ENCODE measurements at places on chromosomes 1 and 21.
A peak's percentile ranks its signal among the peaks of the same experiment; 100 is the strongest.

GRCh38 chr1:71252900-71253299, 172.1 kb upstream of the ZRANB2 start:
- no peak for DNase-seq

- DNase-seq, result peak; percentile 65
Measured at GRCh38 chr1:14371771-14372497, 226.6 kb upstream of the KAZN start.

DNA sequence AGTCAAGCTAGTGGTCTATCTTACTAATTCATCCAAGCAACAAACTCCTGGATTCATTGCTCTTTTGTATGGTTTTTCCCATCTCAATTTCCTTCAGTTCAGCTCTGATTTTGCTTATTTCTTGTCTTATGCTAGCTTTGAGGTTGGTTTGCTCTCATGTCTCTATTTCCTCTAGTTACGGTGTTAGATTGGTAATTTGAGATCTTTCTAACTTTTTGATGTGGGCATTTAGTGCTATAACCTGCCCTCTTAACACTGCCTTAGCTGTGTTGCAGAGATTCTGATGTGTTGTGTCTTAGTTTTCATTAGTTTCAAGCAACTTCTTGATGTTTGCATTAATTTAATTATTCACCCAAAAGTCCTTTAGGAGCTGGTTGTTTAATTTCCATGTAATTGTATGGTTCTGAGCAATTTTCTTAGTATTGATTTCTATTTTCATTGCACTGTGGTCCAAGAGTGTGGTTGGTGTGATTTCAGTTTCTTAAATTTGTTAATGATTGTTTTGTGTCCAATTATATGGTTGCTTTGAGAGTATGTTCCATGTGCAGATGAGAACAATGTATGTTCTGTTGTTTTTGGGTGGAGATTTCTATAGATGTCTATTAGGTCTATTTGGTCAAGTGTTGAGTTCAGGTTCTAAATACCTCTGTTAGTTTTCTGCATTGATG, 154.6 kb downstream of the PLPPR5 start:
- DNase-seq, result no peak

GRCh38 chr1:53449693-53450092, 9.5 kb upstream of the DMRTB1 start:
- DNase-seq, result no peak

- DNase-seq, result peak; percentile 72
Measured at GRCh38 chr21:35179990-35180540, 131.0 kb upstream of the RUNX1 start.

DNA sequence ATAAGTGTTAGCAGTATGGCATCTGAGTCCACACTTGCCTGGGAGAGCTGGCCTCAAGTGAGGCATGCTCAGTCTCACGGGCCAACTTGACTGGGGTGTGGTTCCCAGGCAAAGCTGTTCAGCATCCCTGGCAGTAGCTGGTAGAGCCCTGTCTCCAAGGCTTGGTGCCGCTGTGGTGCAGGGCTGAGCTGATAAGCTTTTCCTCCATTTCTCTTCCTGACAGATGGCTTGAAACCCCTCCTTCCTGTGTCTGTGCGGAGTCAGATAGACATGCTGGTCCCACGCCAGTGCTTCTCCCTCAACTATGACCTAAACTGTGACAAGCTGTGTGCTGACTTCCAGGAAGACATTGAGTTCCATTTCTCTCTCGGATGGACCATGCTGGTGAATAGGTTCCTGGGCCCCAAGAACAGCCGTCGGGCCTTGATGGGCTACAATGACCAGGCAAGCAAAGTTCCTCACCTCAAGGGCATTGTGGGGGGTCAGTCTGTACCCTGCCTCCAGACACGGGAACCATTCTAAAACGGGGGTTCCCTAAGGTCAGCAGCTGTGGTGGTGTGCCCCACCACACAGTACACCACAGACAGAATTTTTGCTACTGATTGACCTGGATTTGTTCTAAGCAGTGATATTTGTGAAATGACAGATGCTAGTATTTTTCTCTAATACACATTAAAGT, 13.7 kb upstream of the MIIP start:
- DNase-seq, result no peak

DNA sequence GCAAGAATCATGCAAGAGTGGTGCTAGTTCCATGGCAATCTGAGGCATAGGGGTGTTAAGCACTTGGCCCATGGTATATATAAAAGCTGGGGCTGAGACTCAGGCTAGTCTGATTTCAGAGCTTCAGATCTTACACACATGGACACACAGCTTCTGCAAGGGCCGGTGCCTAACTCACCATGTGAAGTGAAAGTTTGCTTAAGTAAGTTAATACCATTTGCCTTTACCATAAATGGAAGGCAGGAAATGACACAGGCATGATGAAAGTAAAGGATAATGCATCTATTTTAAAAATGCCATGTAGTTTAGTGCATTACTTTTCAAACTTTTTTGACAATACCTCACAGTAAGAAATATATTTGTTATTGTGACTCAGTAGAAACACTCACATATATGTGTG, 122.6 kb downstream of the KCNJ6 start:
- DNase-seq, result no peak

DNA sequence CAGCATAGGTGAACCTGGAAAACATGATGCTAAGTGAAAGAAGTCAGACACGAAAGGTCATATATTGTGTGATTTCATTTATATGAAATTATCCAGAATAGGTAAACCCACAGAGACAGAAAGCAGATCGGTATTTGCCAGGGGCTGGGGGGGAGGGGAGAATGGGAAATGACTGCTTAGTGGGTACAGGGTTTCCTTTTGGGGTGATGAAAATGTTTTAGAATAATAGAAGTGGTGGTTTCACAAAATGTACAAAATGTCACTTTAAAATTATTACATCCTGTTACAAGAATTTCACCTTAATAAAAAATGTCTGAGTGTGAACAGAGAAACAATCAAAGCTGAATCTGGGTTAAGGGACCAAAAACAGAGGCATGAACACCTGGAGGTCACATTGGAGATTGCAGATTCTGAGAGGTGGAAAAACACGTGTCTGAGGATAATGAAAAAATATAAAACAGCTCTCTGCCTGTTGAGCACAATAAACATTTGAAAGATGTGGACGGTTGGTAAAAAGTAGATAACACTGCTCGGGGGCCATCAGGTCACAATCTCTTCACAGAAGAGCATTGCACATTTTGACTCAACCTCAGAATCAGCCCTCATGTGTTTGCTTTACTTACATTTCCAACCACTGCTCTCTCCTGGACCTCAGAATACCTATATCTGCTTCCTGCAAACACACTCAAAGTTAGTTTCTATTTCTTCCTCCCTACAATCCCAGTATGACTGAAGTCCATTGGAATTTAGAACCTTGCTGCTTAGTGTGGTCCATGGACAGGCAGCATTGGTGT, 3.2 kb downstream of the SLAMF6 start:
- no peak for DNase-seq

- DNase-seq, result no peak
Measured at GRCh38 chr1:65036570-65037051, 70.3 kb upstream of the JAK1 start.

DNA sequence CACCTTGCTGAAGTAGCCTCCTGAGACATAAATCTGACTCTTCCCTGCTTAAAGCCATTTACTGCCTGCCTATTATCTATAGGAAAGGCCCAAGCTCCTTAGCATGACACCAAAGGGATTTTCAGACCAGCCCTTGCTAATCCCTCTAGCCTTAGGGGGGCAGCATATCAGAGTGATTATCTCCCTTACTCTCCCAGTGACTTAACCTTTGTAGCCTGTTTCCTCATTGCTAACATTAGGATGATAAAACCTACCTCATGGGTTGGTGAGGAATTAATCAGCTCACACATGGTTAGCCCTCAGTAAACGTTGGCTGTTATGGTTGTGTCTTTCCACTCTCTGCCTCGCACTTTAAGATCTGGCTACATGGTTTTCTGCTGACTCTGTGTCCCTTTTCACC, 70.1 kb downstream of the ROR1 start:
- no peak for DNase-seq
